ENCODE measurements at places on chromosomes 4 and X. TPM values are rescaled to one million over a fixed set of nuclear protein-coding genes. Genes with fewer than 3 reads are reported as not detected.

SPIN2A gene
- total RNA-seq: 2.3 TPM

DNA sequence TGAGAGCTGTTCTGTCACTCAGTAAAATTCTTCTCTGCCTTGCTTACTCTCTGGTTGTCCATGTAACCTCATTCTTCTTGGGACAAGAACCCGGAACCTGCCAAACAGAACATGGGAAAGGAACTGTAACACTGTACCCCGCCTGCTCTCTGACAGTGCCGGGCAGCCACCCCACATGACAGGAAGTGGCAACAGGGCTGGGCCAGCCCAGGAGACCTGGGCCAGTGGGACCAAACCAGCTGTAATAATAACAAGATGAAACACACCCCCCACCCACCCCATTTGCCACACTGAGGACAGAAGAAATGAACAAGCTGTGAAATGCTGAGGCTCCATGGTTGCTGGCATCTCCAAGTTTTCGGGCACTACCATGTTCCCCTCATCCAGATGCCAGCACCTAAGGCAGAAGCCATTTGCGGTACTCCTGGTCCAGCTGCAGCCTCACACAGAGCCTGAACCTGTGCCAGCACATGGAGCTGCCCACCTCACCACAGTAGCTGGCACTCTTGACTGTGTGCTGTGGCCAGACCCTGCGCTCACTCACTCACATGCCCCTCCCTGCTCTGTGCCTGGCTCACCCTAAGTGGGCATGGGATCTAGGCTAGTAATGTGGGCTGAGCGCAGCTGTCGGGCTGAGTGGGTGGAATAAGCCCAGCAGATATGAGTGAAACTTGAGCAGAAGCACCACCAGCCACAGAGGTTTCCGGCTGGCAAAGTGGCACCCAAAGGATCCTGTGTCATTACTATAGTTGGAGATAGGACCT, 126.2 kb upstream of the UGT8 start:
- H3K4me1 ChIP-seq: no peaks in the 10 kb centered on the region
- H3K27me3 ChIP-seq: peaks cover 29% of the 10 kb centered on the region
- DNase-seq: no peak
- no peak overlapping the region for H3K4me3 ChIP-seq

DNA sequence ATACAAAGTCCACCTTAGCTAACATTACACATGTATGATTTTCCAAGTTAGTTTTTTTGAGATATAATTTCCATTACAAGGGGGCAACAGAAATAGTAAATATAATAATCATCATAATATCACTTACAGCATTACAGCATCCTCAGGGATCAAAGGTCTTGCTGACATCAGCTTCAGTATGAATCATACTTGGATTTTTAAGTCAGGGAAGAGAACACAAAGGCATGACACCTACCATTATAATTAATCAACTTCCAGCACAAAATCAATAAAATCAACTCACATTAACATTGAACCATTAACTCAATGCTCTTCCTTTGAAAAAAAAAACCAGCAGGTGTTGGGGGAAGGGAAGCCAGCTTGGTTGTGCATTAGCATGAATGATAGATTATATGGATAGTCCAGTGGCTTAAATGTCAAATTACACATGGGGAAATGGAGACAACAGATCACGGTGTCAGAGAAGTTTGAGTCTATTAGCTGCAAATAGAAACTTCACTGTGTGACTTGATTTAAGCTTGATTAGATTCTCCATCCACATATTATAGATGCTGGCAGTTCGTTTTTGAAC, 66.9 kb upstream of the CAPN6 start:
- H3K27ac ChIP-seq: no peak overlapping the region
- no peak for DNase-seq
- H3K36me3 ChIP-seq: no peaks in the 10 kb centered on the region
- H3K4me3 ChIP-seq: no peak overlapping the region
- H3K4me1 ChIP-seq: no peaks in the 10 kb centered on the region

DNA sequence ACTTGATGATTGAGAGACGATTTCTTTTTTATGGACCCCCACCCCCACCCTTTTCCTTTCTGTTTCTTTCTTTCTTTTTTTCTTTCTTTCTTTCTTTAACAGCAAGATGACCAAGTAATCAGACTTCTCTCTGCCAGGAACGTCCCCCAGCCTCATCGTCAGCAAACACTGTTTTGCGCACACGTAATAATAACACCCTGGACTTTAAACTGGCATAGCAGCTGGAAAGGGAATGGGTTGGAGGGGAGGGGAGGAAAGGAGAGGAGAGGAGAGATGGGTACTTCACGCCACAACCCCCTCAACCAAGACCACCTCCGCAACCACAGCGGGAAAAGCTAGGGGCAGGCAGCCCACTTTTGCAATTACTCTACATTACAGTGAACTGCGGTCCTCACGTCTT, 1.1 kb downstream of the GABRA2 start:
- peaks cover 15% of the 10 kb centered on the region for H3K4me1 ChIP-seq
- peaks cover 61% of the 10 kb centered on the region for H3K27me3 ChIP-seq
- DNase-seq: no peak
- no peak overlapping the region for H3K27ac ChIP-seq
- H3K4me3 ChIP-seq: peak overlapping the region; percentile 74
- peaks cover 3% of the 10 kb centered on the region for H3K36me3 ChIP-seq

DNA sequence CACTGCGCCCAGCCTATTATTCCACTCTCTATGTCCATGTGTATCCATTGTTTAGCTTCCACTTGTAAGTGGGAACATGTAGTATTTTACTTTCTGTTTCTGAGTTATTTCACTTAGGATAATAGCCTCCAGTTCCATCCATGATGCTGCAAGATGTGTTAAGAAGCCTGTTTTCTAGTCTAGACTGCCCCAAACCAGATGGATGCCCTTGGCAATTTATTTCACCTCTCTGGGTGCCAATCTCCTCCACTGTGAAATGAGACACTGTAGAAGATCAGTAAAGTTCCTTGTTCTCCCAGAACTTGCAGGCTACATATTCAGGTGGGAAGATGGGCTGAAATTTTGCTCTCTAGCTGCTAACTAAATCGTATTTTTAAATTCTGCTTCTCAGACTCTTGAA, 72.8 kb downstream of the TSPAN5 start:
- DNase-seq: no peak
- no peaks in the 10 kb centered on the region for H3K27me3 ChIP-seq
- H3K4me1 ChIP-seq: peaks cover 44% of the 10 kb centered on the region
- H3K36me3 ChIP-seq: no peaks in the 10 kb centered on the region
- H3K4me3 ChIP-seq: no peak overlapping the region

- no peak overlapping the region for H3K27ac ChIP-seq
- no peaks in the 10 kb centered on the region for H3K4me1 ChIP-seq
- no peak overlapping the region for H3K4me3 ChIP-seq
- H3K27me3 ChIP-seq: peaks cover 44% of the 10 kb centered on the region
- DNase-seq: no peak
These were observed 32.5 kb upstream of the PAQR3 start for GRCh38 chr4:78971776-78972175.
